ENCODE measurements at places on chromosomes 4 and X. TPM values are rescaled to one million over a fixed set of nuclear protein-coding genes. Genes with fewer than 3 reads are reported as not detected.

Gene PPAT
- 7.4 TPM for total RNA-seq

Gene ARR3
- total RNA-seq: not detected

Gene BEX1
- 0.77 TPM for total RNA-seq

DNA sequence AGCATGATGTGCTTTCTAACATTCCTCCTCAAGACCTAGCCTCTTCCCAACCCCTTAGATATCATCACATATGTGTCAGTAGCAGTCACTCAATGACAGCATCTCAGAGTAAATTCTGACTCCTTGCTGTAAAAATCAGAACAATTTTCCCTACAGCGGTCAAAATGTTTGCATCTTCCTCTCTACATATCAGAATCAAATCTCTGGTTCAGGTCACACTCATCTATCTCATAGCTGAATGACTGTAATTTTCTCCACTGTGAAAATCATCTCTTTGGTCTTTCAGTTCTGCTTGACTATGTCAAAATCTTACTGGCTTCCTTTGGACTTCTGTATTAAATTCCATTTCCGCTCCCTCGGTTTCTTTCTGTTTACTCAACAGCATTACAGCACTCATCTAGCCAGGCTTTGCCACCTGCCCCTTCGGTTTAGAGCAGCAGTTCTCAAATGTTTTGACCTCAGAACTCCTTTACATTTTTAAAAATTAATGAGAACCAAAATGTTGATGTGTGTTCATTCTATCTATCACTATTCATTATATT lies 57.3 kb downstream of the AGA start:
- no peaks in the 10 kb centered on the region for H3K27me3 ChIP-seq
- H3K36me3 ChIP-seq: no peaks in the 10 kb centered on the region
- no peaks in the 10 kb centered on the region for H3K4me1 ChIP-seq
- no peak overlapping the region for H3K27ac ChIP-seq

DNA sequence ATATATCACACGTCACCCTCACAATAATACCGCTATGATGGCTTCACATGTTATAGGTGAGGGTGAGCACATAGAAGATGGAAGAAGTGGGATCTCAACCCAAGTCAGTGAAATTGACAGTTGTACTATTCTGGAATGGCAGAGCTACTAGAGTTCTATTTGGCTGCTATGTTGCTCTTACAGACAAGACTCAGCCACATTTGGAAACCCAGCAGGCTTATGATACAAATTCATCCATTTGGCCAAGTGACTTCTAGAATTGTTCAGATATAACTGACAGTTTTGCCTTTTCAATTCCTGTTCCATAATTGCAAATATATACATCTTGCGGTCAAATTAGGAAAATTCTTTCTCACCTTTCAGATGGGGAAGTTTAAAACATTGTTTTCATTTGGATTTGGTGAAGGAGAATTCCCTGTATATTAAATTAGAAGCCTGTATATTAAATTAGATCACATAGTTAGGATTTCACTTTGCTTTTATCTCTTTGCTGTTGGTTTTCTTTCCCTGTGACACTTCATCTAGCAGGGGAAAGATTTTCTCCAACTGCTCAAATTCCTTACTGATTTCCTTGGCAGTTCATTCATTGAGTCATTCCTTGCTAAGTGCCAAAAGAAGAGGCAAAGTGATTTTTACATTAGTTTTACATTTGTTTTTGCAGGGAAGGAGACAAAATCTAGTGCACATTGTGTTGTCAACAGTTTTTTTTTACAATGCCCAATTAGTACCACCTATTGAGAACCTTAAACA lies 120.6 kb upstream of the TBC1D9 start:
- H3K4me1 ChIP-seq: no peaks in the 10 kb centered on the region
- no peak overlapping the region for H3K4me3 ChIP-seq
- H3K27me3 ChIP-seq: no peaks in the 10 kb centered on the region

GRCh38 chrX:107146670-107147069 lies 28.0 kb upstream of the RBM41 start:
- no peaks in the 10 kb centered on the region for H3K4me1 ChIP-seq
- no peaks in the 10 kb centered on the region for H3K36me3 ChIP-seq
- no peak for DNase-seq
- no peak overlapping the region for H3K27ac ChIP-seq
- no peak overlapping the region for H3K4me3 ChIP-seq
- no peaks in the 10 kb centered on the region for H3K27me3 ChIP-seq

Data from colonic mucosa (tissue), 4 donors.